ENCODE measurements at places on chromosomes 2 and 18. TPM values are rescaled to one million over a fixed set of nuclear protein-coding genes. Genes with fewer than 3 reads are reported as not detected.

DNA sequence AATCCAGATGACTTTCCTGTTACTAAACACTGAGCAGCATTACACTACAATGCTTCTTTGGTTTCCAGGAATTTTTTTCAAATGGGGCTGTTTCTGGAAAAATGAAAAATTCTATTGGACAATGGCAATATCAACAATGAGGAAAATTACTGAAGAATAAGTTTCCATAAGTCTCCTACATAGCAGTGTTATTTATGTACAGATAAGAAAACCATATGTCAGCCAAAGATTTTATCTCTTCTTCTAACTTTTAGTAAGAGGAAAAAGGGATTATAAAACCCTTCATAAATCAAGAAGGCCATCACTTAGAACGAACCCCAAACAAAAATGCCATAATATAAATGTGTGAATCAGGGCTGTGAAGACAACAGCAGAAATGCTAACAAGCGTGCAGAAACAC lies 31.6 kb upstream of the NOSTRIN start:
- no peak for DNase-seq

- DNase-seq: no peak
These were observed 200.2 kb downstream of the RAD51AP2 start for GRCh38 chr2:17318013-17318412.

- DNase-seq: no peak
These were observed 74.8 kb upstream of the ZBTB14 start for GRCh38 chr18:5370332-5370731.

SRD5A2 gene
- total RNA-seq: not detected

TSHZ1 gene
- 4.5 TPM for total RNA-seq

CD28 gene
- total RNA-seq: 0.10 TPM

CD207 gene
- not detected for total RNA-seq

BARD1 gene
- 6.2 TPM for total RNA-seq
